Endothelial cell (in vitro differentiated cells): ENCODE measurements at places on chromosomes 12 and 14.
A peak's percentile ranks its signal among the peaks of the same experiment; 100 is the strongest.

DNA sequence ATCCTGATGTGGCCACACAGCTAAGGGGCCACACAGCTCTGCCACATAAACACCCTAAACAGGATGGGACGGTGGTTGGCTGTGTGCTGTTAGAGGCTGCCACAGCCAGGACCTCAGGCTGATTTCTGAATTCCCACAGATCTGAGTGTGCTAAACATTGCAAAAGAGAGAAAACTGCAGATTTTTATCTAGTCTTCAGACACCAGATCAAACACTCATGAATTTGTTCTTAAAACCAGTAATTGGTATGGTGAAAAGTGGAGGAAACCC lies 190.7 kb downstream of the MON2 start:
- no peak for DNase-seq

GRCh38 chr14:67583711-67584644 lies 16.1 kb downstream of the PIGH start:
- peak; percentile 59 for DNase-seq

- DNase-seq, result no peak
Observed at GRCh38 chr12:62214846-62215245, 45.4 kb upstream of the USP15 start.

DNA sequence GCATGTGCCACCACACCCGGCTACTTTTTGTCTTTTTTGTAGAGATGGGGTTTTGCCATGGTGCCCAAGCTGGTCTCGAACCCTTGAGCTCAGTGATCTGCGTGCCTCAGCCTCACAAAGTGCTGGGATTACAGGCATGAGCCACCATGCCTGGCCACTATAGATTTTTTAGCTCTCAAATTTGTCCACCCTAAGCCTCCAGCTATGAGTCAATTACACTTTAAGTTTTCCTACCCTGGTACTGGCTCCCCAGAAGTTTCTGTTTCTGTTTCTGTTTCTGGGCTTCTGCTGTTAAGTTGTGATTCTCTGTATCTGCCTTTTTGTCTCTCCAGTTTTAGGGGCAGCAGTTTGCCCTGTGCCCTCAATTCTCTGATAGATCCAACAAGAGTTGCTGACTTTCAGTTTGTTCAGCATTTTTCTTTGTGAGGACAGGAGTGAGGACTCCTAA lies 4.4 kb upstream of the TINF2 start:
- DNase-seq, result no peak
